Pancreas (tissue), 10 donors: ENCODE measurements at places on chromosomes 3 and 15. TPM values are rescaled to one million over a fixed set of nuclear protein-coding genes. Genes with fewer than 3 reads are reported as not detected.

DNA sequence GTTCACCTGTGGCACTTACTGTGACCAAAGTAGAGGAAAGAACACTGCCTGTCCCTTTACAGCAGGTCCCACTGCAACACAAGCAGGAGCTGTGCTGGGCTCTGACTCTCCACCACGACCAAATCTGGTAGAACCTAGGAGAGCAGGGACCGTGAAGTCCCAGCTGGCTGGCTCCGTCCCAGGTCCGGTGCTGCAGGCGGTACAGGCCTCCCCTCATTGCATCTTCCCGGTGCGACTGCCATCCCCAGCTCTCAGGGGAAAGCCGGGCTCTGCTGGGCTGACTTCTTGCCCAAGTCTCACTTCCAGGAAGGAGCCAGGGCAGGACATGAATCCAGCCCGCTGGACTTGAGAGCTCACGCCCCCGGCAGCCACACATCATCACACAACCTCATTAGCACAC lies 33.8 kb downstream of the RGMA start:
- H3K27me3 ChIP-seq = no peaks in the 10 kb centered on the region
- H3K27ac ChIP-seq = no peak overlapping the region
- H3K4me1 ChIP-seq = no peaks in the 10 kb centered on the region
- no peak overlapping the region for H3K4me3 ChIP-seq
- no peak for DNase-seq

- H3K27ac ChIP-seq = no peak overlapping the region
- H3K4me1 ChIP-seq = no peaks in the 10 kb centered on the region
- DNase-seq = no peak
- no peaks in the 10 kb centered on the region for H3K27me3 ChIP-seq
These were observed 327.6 kb downstream of the FGF12 start for GRCh38 chr3:192399767-192400166.

DNA sequence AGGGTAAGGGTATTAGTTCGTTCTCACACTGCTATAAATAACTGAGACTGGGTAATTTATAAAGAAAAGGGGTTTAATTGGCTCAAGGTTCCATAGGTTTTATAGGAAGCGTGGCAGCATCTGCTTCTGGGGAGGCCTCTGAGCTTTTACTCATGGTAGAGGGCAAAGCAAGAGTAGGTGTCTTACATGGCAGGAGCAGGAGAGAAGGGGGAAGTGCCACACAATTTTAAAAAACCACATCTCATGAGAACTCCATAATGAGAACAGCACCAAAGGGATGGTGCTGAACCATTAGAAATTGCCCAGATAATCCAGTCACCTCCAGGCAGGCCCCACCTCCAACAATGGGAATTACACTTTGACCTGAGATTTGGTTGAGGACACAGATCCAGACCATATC lies 12.2 kb downstream of the RNF111 start:
- no peak overlapping the region for H3K4me3 ChIP-seq
- H3K36me3 ChIP-seq = no peaks in the 10 kb centered on the region
- no peaks in the 10 kb centered on the region for H3K4me1 ChIP-seq
- H3K27me3 ChIP-seq = no peaks in the 10 kb centered on the region
- no peak for DNase-seq
- no peak overlapping the region for H3K27ac ChIP-seq

DNA sequence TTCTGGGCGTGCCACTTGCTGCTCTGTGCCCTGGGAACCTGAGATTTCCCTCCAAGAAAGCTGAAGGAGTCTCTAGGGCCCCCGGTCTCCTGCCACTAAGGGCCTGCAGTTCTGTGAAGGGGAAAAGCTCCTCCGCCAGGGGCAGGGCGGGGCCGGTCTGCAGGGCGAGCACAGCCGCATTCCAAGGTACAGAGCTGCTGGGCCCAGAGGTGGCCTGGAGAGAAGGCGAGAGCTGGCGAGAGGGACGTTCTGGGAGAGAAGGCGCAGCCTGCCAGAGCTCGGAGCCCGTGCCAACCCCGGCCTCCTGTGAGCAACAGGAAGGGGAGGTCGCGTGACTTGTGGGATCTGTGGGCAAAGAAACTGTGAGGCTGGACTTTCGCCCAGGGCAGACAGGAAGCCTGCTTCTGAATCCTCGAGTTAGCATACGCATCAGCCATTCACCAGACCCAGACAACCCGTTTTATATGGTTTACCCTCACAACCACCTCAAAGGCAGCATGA lies 500.4 kb downstream of the SHQ1 start:
- no peak overlapping the region for H3K4me3 ChIP-seq
- H3K4me1 ChIP-seq = no peaks in the 10 kb centered on the region
- DNase-seq = peak; percentile 48
- no peaks in the 10 kb centered on the region for H3K27me3 ChIP-seq

The CELSR3 gene
- 0.63 TPM for total RNA-seq

- H3K36me3 ChIP-seq = no peaks in the 10 kb centered on the region
- no peak overlapping the region for H3K4me3 ChIP-seq
- no peak overlapping the region for H3K27ac ChIP-seq
- no peaks in the 10 kb centered on the region for H3K27me3 ChIP-seq
These were observed 22.5 kb downstream of the TMEM202 start for GRCh38 chr15:72420576-72420975.

DNA sequence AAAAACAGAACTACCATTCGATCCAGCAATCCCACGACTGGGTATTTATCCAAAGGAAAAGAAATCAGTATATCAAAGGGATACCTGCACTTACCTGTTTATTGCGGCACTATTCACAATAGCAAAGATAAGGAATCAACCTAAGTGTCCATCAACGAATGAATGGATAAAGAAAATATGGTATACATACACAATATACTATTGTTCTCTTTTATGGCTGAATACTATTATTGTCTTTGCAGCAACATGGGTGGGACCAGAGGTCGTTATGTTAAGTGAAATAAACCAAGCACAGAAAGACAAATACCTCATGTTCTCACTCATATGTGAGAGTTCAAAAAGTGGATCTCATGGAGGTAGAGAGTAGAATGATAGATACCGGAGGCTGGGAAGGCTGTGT lies 118.3 kb upstream of the FAM3D start:
- no peaks in the 10 kb centered on the region for H3K4me1 ChIP-seq
- no peaks in the 10 kb centered on the region for H3K27me3 ChIP-seq
- no peak overlapping the region for H3K4me3 ChIP-seq

DNA sequence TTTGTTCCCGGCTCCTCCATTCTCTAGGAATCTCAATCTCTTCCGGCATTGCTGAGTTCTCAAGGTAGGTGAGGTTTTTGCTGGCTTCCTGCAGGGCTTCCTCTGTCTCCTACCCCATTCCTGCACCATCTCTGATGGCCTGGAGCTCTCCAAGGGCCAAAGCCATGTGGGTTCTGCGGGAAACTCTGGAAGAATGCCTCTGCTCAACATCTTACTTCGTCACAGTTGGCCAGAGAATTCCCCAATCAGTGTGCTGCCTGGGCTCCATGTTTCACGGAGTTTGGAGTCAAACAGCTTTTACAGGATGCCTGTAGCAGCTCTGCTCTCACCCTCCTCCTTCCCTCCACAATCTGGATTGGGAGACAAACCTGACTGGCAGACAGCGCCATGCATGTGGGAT lies 253.9 kb upstream of the HES1 start:
- no peaks in the 10 kb centered on the region for H3K36me3 ChIP-seq
- no peak overlapping the region for H3K27ac ChIP-seq
- H3K4me3 ChIP-seq = no peak overlapping the region
- H3K27me3 ChIP-seq = no peaks in the 10 kb centered on the region
- no peak for DNase-seq
